HEK293T (cell line): ENCODE measurements at places on chromosomes 12 and 14.
A peak's percentile ranks its signal among the peaks of the same experiment; 100 is the strongest.

GRCh38 chr12:115752913-115753726, 524.4 kb downstream of the MED13L start:
- DNase-seq = peak; percentile 62

DNA sequence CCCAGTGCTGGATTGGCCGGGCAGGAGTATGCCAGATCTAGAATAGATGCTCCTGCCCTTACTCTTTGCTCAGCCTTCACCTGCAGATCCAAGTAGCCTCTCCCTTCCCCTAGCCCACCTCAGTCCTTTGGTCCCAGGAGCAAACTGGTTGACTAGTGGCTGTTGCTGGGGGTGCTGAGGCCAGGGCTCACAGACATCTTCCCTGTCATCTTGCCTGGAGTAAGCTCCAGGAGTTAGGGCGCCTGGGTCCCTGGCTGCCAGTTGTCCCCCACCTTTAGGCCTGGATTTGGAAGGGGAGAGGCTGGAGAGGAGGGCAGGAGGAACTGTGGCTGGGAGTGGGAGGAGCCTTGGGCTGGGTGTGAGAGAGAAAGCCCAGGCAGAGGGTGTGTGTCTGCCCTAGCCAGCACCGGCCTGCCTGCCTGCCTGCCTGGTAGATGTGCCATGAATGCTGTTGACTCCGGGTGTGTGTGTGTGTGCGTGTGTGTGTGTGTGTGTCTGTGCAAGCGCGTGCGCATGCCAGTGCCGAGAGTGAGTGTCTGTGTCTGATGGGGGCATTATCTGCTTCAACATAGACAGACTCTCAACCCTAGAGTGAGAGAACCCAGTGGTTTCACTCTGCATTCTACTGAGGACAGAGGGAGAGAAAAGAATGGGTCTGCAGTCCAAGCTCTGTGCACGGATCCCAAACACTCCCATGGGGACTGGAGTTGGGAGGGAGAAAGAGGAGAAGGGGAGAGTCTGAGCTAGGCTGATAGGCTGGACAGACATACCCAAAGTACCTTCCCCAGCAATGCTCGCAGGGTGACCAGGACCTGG, 845 bp upstream of the RARG start:
- DNase-seq = no peak

- DNase-seq = no peak
Measured at GRCh38 chr12:7083125-7083524, 9.1 kb downstream of the C1R start.

DNA sequence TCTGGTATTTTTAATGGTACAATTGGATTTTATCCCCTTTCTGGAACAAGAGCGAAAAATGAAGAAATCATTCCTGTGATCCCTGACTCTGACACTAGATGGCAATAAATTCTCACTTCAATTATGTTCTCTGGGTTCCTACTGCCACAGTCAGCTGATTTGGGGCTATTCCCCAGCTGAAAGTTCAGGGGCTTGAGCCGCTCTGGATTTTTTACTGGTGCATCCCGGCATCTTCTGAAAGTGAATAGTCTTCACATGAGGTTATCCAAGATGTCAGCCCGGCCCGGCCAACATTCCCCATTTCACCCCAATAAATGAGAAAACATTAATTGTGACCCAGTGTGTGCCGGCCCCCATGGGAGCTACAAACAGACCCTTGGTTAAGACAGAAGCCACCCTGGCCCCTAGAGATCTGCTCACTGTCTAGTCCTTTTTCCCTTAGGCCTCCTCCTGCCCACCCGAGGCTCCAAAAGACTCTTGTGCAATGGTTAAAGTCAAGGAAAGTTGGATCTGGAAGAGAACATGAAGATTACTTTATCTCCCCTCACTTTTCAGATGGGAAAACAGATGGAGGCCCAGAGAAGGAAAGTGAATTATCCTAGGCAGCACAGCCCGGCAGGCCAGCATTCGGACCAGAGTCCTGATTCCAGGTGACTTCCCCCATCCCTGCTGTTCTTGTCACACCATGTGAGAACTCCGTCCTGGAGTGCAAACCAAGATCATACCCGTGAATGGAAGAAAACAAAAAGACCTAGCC, 20.8 kb downstream of the CKAP4 start:
- peak; percentile 70 for DNase-seq

DNA sequence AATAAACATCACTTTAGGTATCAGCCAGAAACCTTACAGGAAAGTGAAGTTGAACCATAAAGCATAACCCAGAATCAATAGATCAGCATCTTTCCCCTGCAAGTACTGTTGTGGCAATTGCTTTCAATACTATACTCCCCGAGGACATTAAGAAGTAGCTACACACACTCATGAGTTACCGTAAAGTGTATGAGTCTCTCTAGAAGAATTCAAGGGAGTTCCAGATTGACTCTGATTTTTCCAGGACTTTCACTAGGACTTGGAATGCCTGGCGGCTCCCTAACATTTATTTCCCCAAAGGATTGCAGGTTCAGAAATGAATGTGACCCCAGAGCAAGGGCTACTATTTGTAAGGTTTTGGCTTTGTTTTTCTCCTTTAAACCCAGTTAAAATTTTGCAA, 465.4 kb upstream of the MDGA2 start:
- no peak for DNase-seq

- no peak for DNase-seq
Measured at GRCh38 chr12:131574395-131574771, 136.5 kb upstream of the SFSWAP start.

GRCh38 chr12:48857278-48857994, 5.5 kb upstream of the DDX23 start:
- DNase-seq = no peak

- peak; percentile 62 for DNase-seq
Measured at GRCh38 chr14:22570132-22570949, 18.7 kb downstream of the DAD1 start.

DNA sequence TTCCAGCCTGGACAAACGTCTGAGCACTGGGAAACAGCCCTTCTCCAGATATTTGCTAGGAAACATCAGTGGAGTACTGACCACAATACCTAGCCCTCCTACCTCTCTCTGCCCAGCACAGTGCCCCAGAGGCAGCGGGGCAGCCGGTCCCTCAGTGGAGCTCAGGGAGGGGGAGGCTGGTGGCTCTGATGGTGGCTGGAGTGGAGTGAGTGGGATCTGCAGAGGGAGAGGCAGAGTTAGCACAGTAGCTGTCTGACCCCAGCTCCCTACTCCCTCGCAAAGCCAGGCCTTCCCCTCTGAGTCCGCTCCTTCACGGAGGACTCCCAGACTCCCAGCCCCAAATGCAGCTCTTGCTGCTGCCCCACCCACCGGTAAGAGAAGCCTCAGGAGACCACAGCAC, 30.0 kb downstream of the NCKAP5L start:
- DNase-seq = no peak

DNA sequence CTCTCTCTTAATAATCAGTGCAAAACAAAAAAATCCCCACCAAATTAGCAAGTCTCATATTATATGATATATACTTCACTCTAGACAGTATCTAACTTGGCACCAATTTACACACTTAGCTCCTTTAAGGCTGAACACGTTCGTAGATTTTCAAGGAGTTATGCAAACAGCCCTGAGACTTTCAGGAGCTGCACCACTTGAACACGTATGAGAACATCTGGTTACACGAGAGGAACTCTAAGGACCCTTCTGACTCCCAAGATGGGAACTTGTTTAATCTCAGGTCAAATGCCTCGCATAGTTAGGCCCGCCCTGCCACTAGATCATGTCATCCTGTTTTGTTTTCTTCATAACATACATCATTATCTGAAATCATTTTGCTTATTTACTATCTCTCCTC, 10.0 kb downstream of the SPRING1 start:
- no peak for DNase-seq

- DNase-seq = no peak
Measured at GRCh38 chr14:51692646-51693045, 40.9 kb downstream of the FRMD6 start.

GRCh38 chr12:6936636-6937480, 6.8 kb upstream of the RNU7-1 start:
- no peak for DNase-seq

GRCh38 chr12:91769736-91770135, 375.9 kb downstream of the BTG1 start:
- no peak for DNase-seq

- DNase-seq = no peak
Measured at GRCh38 chr12:99282086-99282485, 365.5 kb upstream of the GARIN6 start.

- DNase-seq = peak; percentile 9
Measured at GRCh38 chr12:101857043-101857558, 20.3 kb upstream of the DRAM1 start.

DNA sequence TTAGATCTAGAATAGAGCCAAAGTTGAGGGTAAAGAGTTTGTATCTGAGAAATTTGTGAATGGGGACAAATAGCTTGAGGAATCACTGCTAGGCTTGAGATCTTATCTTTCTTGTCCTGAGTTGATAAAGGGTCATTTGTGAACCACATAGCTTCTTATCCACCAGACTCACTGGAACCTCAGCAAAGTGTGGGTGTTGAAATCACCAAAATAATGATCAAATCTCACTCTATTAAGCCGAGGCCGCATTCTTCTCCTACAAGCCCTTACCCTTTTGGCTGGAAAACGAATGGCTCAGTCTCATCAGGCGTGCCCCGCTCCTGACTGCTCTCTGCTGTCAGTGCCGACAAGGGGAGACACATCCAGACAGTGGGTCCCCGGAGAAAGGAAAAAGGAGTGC, 240.6 kb downstream of the EGLN3 start:
- no peak for DNase-seq

DNA sequence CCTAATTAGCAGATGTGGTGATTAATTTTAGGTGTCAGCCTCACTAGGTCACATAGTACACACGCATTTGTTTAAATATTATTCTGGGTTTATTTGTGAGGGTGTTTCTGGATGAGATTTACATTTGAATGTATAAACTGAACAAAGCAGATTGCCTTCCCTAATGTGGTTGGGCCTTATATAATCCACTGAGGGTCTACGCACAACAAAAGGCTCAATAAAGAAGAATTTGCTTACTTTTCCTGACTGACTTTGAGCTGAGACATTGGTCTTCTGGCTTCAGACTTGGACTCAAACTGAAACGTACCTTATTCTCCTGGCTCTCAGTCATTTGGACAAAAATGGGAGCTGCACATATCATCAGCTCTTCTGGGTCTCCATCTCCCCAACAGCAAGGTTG, 1132.3 kb upstream of the FLRT2 start:
- no peak for DNase-seq

GRCh38 chr14:104341532-104342434, 203.4 kb downstream of the KIF26A start:
- DNase-seq = peak; percentile 97

DNA sequence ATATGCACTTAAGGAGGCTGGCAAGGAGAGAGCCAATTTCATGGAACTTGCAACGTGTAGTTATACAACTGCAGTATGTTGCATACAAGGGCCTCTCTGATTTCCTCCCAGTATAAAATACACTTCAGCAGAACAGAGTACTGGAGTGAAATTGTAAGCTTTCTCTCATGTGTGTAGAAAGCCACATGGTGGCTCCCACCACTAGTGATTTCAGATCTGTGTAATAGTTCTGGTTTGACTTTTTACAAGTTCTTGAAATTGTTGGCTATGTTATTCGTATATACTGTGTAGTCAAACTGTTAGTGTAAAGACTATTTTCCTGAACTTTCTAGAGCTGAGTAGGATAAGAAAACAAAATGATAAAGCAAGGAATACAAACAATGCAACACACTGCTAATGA, 16.4 kb upstream of the LMO3 start:
- DNase-seq = no peak

DNA sequence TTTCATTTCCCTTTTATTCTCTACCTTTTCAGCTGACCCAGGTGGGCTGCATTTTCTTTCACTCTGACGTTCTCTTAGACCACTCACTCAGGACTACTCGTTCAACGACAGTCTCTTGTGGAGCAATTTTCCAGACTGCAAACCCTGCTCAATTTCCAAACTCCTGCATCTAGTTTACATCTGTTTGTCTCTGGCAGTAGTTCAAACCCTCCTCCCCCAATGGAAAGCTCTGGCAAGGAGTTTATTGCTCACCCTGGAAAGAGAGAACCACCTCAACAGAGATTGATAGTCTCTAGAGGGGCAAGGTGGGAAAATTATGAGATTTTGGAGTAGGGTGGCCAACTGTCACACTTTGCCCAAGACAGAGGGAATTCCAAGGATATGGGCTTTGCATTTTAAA, 130.2 kb downstream of the TSHR start:
- no peak for DNase-seq

DNA sequence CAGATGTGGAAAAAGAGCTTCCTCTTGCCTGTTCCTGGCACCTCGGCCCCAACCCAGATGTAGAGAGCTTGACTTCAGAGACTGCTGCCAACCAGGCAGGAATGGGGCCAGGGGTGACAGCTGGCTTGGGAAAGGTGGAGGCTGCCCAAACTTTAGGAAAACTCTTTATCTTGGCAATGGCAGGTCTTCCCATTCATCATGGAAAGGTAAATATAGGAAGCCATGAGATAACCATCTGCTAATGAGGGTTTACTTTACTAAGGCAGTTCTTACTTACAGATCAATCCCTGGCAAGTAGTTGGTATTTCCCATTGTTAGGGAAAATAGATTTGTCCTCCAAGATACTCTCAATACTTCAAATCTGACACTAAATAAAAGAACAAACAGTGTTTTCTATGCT, 143.1 kb upstream of the NUDT4 start:
- no peak for DNase-seq

GRCh38 chr14:60495946-60496345, 10.1 kb upstream of the C14orf39 start:
- DNase-seq = no peak

DNA sequence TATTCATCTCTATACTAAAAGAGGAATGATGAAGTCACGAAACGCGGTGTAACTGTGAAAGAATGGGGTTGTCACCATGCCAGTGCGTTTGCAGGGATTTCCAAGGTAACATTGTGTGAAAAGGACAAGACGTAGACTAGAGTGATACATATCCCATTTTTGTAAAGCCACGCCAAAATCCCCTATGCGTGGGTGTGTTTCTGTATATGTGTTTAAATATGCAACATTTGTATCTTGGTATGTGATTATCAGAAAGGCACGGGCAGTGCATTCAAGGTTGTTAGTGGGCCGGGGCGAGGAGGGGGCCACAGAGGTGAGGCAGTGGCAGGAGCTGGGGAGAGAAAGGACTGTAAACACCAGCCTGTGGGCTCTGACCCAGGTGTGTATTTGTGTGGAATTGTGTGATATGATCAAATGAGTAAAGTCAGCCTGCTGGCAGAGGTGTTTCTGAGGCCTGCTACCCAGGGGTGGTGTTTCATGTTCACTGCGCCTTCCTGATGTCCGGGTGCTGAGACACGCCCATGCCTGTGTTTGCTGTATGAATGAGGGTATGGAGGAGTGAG, 137.8 kb downstream of the ADGRD1 start:
- DNase-seq = no peak

- no peak for DNase-seq
Measured at GRCh38 chr12:91604897-91605296, 422.3 kb upstream of the DCN start.
